ENCODE measurements at places on chromosomes 2 and 18. TPM values are rescaled to one million over a fixed set of nuclear protein-coding genes. Genes with fewer than 3 reads are reported as not detected.

The NMUR1 gene
- total RNA-seq = 3.1 TPM

- H3K4me3 ChIP-seq = no peak overlapping the region
- H3K36me3 ChIP-seq = no peaks in the 10 kb centered on the region
- H3K27me3 ChIP-seq = no peaks in the 10 kb centered on the region
Measured at GRCh38 chr2:2662037-2662846, 331.2 kb upstream of the MYT1L start.

DNA sequence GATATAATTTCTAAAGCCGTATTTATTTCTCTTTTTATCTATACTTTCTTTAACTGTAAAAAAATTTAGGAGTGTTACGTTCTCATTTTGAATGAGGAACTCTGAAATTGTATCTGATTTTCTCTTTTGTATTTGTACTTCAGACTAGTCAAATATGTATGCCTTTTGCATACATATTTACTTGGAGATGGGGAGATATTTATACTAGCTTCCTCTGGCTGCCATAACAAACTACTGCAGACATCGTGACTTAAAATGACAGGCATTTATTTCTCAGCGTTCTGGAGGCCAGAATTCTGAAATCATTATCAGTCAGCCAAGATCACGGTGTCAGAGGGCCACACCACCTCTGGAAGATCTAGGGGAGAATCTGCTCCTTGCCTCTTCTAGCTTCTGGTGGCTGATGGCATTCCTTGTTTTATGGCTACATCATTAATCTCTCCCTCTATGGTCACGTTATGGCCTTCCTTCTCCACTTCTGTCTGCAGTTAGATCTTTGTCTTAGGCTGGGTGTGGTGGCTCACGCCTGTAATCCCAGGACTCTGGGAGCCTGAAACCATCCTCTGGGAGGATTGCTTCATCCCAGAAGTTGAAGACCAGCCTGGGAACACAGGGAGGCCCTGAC lies 8.2 kb downstream of the LCLAT1 start:
- H3K27me3 ChIP-seq = no peaks in the 10 kb centered on the region
- DNase-seq = no peak

The STARD6 gene
- total RNA-seq = not detected
